Activated CD4-positive, alpha-beta T cell treated with anti-CD3 and anti-CD28 coated beads for 24 hours (primary cell): ENCODE measurements at places on chromosomes 5 and 9.

DNA sequence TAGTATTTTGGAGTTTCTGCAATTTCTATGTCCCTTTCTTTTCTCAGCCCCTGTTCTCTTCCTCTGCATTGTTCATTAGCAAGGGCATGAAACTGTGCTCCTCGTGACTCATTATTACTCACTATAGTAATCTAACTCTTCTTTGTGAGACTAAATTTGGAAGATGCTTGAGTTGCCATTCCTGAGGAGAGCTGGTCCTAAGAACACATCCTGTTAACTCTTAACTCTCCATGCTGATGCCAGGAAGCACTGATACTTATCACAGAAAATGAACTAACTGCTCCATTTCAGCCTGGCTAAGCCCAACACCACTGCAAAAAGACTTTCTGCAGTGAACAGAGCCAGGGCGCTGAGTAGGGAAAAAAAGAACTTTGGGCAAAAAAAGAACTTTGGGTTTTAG, 10.6 kb upstream of the CSNK1A1 start:
- DNase-seq, result no peak

GRCh38 chr9:134585746-134586706, 55.6 kb upstream of the COL5A1 start:
- DNase-seq, result no peak

DNA sequence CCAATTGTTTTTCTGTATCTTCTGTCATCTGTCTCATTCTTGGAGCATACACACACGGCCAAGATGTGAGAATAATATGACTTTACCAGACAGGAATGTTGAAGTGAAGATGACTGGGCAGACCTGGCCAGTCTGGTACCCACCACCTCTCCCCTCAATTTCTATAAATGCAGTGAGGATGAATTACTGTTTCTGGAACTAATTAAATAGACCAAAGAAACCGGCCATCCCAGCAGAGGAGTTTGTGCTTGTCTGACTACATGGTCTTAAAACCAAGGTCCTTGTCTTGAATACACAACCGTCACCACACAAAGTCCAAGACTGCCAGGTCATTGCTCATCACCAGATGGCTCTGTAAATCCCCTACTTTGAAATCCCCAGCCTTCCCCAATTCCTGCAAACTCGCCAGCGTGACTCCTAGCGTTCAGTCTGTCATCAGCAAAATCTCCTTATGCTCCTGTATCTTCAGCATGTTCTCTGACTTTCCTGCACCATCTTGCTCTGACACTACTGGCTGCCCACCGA, 147.2 kb downstream of the PDE4D start:
- DNase-seq, result no peak

DNA sequence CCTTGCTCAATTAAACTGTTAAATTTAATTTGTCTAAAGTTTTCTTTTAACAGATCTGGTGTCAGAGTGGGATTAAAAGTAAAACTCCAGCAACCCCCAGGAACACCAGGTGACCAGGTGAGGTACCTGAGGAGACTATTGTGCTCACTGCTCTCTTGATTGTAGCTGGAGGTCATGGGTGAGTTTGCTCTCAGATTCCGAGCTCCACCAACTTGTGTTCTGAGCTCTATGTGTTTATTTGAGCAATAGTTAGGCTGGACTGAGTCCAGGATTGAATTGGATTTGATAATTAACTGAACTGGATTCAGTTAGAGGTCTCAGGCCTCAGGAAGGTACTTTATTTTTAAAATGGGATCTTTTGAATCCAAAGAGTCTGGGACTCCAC, 17.9 kb upstream of the SCGB3A2 start:
- no peak for DNase-seq

- DNase-seq, result no peak
These were observed 102.6 kb downstream of the TMEM232 start for GRCh38 chr5:110623874-110624273.

DNA sequence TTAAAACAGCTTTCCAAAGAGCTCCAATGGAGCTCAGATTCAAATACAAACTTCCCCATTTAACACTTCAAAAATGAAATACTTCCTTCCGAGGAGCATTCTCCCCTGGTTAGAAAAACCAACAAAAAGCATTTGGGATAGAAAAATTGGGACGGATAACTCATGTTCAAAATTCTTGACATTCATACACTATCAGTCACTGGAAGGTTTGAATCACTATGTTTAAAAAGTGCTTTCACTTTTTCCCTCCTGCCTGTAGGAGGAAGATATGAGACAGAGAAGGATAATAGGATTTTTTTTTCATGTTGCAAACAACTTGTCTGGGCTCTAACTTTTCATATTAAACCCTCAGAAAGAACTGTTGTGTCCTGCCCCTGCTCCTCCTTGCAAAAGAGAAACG, 412.0 kb downstream of the ACTL7B start:
- DNase-seq, result no peak

- DNase-seq, result no peak
These were observed 12.7 kb upstream of the THG1L start for GRCh38 chr5:157718519-157718918.

- DNase-seq, result no peak
These were observed 11.8 kb downstream of the HDHD3 start for GRCh38 chr9:113364951-113365350.

DNA sequence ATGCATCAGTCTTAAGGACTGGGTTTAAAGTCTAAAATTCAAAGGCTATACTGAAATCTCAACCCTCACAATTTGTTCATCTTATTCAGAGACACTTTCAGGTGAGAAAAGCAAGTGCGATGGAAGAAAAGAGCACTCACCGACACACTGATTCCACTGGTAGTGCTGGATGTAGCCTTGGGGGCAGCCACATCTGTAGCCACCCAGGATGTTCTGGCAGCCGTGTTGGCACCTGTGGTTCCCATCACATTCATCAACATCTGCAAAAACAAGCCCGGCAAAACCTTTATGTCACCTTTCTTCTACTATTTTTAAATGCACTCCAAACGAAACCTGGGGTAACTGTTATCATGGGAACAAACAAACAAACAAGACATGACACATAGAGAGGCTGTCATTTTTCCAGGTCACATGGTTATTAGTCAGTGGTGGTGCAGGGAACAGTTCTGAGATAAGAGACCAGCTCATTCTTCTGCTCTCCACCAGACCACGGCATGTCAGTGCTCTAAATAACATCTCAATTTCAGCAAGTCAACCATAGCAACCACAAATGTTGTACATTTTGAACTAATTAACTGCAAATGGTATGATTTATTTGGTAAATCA, 188.4 kb downstream of the SLC12A2 start:
- no peak for DNase-seq
